Inflammatory macrophage (primary cell): ENCODE measurements at places on chromosomes 5 and 9.

DNA sequence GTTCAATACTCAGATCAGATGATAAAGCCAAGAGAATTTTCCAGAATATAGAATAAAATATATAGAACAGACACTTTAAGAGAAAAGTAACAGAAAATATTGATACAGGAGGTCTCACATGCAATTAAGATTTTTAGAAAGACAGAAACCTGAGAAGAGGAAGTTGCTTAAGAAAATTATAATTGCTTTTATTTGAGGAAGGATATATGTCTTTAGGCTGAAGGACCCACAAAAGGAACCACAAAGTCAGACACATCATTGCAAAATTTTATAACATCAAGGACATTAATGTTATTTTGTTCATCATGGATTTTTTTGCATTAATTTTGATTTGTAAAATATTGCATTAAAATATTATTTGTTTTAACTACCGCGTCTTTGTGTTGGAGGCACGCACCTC is 141.5 kb downstream of the FSTL4 start:
- peak; percentile 67 for DNase-seq

GRCh38 chr5:143011585-143011984 is 241.4 kb downstream of the ARHGAP26 start:
- DNase-seq = peak; percentile 50

DNA sequence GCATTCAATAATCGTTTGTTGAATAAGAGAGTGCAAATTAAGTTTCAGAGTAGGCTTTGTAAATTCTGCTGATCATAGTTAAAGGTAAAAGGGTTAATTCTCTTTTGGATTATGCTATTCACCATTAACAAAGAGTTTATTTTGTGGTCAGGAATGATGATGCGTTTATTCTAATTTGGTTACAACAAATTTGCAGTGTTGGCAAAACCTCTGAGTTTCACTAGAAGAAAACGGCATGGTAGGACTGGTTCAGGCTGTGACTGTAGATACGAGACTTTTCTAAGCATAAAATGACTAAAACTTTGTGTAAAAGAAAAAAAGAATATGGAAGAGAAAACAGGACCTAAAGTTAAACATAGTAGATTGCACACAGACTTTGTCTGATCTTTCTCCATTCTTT is 234.7 kb downstream of the TLR4 start:
- no peak for DNase-seq

DNA sequence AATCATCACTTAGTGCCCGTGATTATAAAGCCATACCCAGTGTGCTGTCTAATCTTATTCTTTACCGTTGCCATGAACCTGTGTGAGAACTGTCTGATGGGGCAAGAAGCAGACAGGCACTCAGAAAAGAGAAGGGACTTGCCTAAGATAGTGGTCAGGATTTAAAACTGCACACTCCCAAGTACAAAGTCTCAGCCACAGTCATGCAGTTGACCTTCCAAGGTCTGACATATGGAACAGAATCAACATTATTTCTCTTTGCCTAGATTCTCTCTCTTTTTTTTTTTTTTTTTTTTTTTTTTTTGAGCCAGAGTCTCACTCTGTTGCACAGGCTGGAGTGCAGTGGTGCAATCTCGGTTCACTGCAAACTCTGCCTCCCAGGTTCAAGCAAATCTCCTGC is 1.9 kb upstream of the PPP2CA start:
- no peak for DNase-seq

GRCh38 chr5:133113331-133114061 is 61.7 kb downstream of the HSPA4 start:
- no peak for DNase-seq

DNA sequence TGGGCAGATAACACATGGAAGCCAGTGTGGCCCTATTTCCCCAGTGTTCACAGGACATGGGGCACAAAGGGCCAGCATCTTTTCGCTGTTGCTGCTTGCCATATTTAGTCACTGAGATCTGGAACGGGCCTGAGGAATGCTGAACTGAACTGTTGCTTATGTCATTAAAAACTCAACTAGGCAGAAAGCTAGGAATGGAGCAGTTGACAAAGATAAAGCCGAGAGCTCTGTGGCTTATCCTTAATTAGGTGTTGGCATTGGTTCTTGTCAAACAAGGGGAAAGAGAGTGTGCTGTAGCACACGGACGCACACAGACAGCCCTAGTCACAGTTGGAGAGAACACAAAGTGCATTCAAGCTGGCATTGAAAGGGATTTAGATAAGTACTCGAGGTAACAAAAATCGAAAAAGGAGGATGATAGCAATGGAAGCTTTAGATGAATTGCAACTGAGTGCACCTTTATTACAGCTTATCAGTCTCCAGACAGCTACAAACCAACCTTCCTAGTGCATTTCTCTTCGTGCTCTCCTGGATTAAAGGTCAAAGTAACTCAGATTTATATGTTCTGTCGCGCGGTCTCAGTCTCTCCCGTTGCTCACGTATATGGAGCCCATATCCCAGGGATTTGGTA is 450.2 kb upstream of the ZNF608 start:
- DNase-seq = no peak

DNA sequence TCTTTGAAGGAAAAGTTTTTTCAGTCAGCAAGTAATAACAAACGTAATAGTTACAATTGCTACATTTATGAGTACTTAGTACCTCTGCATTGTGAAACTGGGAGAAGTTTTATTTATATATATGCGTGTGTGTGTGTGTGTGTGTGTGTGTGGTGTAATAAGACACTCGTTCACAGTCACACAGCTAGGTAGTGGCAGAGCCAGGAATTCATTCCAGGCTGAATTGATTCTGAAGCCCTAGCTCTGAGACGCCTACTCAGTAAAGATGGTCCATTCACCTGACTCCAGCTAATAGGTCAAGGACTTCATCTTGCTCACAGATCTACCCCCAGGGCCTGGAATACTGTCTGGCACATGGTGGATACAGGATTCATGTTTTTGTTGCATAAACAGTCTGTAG is 13.6 kb upstream of the CAST start:
- DNase-seq = peak; percentile 55
